Umbilical cord (tissue), 2 donors: ENCODE measurements at places on chromosomes 1 and 21.

DNA sequence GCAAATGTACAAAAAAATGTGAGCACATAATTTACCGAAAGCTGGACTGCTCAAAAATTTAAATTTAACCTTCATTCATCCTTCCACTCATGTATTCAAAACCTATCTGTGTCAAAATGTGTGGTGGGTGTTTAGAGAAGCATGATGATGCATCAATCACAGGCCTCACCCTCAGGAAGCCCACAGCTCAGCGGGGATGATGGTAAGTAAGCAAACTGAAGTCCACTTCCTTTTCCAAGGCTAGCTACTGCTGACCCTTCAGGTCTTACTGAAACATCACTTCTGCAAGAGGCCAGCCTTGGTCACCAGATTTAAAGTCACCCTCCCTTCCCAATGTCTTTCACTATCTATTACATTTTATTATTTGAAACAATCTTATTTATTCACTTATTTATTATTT, 254.5 kb downstream of the DNM3 start:
- DNase-seq = no peak

GRCh38 chr1:51679435-51679834, 62.5 kb downstream of the OSBPL9 start:
- no peak for DNase-seq

DNA sequence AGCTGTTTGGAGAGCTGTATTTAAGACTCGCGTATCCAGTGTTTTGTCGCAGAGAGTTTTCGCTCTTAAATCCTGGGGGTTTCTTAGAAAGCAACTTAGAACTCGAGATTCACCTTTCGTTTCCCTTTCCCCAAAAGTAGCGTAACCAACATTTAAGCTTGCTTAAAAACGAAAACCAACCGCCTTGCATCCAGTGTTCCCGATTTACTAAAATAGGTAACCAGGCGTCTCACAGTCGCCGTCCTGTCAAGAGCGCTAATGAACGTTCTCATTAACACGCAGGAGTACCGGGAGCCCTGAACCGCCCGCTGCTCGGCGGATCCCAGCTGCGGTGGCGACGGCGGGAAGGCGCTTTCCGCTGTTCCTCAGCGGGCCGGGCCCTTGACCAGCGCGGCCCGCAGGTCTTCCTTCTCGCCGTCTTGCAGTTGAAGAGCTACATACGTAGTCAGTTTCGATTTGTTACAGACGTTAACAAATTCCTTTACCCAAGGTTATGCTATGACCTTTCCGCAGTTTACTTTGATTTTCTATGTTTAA, 1.9 kb downstream of the OLIG1 start:
- DNase-seq = no peak

DNA sequence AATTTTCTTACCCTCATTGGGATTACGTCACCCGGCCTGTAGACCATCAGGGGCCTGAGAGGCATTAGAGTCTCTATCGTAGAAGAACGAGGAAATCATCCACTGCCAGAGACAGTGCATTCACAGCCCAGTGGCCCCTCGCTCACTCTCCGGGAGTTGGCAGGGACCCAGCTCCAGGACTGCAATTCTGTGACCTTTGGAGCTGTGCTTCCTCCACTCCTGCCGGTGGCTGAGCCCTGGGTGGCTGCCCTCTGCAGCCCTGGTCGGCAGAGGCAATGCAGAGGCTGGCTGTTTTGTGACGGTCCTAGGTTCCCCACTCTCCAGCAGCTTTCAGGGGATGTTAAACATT, 12.7 kb downstream of the SLC37A1 start:
- peak; percentile 60 for DNase-seq

GRCh38 chr21:45912611-45913417, 68.8 kb upstream of the COL6A1 start:
- no peak for DNase-seq

- peak; percentile 13 for DNase-seq
Measured at GRCh38 chr1:97013941-97014340, 292.4 kb downstream of the PTBP2 start.
